ENCODE measurements at places on chromosomes 3 and 15.

GRCh38 chr3:71968544-71968943, 183.6 kb upstream of the PROK2 start:
- DNase-seq: no peak

GRCh38 chr3:189340680-189341460, 169.1 kb downstream of the TPRG1 start:
- no peak for DNase-seq

DNA sequence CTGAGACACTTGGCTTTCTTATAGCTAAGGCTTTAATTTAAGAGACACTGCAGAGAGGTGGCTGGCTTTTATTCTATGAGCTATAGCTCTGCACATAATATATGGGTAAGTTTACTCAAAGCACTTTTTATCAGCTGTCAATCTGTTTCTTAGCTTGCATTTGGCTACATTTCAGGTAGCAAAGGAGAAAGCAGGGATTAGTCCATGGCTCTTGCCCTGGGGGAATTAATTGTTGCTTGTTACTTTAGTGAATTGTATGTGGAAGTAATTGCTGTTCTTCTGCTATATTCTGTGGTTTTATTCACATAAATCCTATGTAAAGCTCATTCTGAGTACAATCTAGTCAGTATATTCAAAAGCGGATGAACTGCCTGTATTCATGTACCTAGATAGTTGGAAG, 14.4 kb upstream of the CCDC39 start:
- no peak for DNase-seq

DNA sequence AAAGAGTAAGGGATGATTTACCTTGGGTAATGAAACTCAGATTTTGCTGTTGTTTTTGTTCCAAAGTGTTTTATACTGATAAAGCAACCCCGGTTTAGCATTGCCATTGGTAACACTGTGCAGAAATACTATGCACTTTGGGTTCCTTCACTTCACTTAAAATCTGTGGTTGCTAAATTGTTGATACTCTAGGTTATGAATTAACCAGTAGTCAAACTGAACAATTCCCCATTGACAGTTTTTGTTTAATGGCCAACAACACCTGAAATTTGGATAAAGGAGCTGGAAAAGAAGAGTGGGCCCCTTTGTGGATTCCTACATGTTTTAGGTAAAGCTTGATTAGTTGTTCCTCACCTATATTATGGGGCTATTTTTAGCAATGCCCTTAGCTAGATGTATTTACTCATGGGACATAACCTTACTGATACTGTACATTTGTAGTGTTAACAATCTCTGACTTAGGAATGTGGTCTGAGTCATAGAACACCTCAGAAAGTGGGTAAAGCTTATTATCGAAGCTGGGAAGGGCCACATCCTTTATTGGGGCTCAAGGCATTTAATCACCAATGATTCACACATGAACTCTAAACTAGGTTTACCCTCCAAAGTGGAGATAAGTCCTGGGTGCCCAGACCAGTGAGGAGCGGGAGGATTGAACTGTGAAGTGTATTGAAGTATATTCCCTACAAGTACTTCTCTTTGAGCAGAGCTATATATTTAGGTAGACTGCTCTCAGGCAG, 29.5 kb upstream of the THRB start:
- DNase-seq: no peak

DNA sequence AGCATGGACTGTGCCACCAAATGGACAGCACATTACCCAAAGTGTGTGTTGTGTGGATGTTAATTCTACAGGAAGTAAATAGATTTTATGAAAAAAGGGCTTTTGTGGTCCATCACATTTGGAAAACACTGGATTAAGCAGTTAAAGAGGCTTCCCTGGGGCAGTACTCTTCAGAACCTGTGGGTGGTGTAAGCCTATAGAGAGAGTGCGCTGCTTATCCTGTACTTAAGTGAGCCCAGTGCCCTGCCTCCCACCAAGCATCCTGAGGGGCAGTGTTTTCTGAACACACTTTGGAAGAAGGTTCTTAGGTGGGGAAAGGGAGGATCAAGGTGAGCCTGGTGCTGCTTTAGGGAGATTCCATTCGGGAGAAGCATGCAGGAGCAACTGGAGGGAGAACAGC, 10.9 kb downstream of the TTLL3 start:
- no peak for DNase-seq

GRCh38 chr15:85607141-85607806, 187.5 kb downstream of the KLHL25 start:
- DNase-seq: no peak

GRCh38 chr3:64188810-64189560, 36.3 kb downstream of the PRICKLE2 start:
- DNase-seq: no peak

- DNase-seq: no peak
These were observed 119.9 kb downstream of the IMPG2 start for GRCh38 chr3:101200461-101200860.

- no peak for DNase-seq
These were observed 71.7 kb downstream of the TMCO5A start for GRCh38 chr15:38005953-38006808.

GRCh38 chr3:141959589-141960554, 83.4 kb downstream of the ATP1B3 start:
- DNase-seq: no peak

DNA sequence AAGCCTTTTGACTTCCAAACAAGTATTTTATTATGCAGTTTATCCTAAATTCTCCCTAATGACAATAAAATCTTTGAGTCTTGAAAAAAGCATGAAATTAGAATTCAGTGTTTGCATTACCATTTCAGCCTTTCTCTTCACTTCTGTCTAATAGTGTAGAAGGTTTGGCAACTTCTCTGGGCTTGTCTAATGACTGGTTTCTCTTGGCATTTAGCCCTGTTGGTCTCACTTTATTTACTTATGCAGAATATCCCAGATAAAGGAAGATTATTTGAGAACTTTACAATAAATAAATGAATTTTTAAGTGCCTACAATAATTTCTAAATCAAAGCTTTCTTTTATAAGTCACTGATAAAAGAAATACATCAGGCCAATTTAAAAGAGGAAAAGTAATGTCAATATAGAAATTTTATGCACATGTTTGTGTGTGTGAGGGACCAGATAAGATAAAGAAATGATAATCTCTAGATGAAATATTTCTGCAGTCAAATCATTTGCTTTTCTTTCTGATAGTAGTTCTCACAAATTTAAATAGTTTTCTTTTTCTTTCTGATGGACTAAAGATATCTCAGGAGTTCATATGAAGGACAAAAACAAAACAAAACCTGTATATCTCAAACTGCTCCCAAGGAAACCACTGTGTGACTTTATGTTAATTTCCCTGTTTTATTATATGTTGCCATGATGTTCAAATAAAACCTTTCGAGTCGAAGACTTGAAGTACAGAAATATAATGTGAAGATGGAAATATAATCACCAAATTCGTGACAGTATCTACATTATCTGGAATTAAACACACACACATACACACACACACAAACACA, 533.1 kb upstream of the CBLB start:
- DNase-seq: no peak

GRCh38 chr3:197305854-197306253, 7.4 kb upstream of the DLG1 start:
- no peak for DNase-seq

GRCh38 chr15:46858150-46858549, 859.2 kb upstream of the SEMA6D start:
- no peak for DNase-seq

All from smooth muscle cell of the brain vasculature (primary cell).